ENCODE measurements at places on chromosomes 6 and 20. TPM values are rescaled to one million over a fixed set of nuclear protein-coding genes. Genes with fewer than 3 reads are reported as not detected.

GRCh38 chr6:151440930-151441329, 11.0 kb downstream of the RMND1 start:
- peak; percentile 52 for DNase-seq

DNA sequence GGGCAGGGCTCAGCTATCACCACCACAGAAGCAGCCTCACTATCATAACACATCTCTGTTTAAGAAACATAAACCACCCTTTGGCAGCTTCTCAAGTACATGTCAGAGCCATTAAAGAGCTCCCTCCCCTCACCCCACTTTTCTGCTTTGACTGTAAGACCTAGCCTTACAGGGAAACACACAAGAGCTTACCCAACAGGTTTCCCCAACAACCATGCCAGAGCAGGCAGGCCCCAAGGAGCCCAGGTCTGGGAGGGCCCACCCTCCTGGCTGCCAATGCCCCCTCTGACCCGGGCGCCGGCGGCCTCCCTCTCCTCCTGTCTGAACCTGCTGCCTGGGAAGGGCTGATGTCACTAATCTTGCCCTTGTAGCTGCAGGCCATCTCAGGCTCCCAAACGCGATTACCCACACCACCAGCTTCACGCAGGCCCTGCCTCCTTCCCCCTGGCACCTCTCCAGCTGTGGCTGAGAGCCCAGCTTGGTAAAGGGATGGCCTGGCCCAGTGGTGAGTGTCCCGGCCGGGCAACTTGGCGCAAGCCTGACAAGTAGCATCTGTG, 402.0 kb downstream of the MAFB start:
- no peak for DNase-seq

GRCh38 chr20:37567671-37568588, 40.3 kb upstream of the BLCAP start:
- DNase-seq = no peak

DNA sequence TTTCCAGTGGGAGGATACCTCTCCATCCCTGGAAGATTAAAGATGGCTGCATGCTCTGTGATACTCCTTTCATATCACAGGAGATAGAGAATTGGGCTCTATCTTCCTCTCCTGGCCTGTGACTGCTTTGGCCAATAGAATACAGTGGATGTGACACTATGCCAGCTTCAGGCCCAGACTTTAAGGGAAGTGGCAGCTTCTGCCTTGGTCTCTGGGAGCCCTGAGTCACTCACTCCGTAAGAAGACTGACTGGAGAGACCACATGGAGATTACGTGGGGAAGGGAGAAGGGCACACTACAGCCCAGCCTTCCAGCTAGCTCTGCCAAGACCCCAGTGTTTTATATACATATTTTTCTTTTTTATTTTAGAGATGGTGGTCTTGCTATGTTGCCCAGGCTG, 10.4 kb upstream of the MMP9 start:
- no peak for DNase-seq

GRCh38 chr20:52200870-52201269, 9.3 kb upstream of the ZFP64 start:
- DNase-seq = no peak

DNA sequence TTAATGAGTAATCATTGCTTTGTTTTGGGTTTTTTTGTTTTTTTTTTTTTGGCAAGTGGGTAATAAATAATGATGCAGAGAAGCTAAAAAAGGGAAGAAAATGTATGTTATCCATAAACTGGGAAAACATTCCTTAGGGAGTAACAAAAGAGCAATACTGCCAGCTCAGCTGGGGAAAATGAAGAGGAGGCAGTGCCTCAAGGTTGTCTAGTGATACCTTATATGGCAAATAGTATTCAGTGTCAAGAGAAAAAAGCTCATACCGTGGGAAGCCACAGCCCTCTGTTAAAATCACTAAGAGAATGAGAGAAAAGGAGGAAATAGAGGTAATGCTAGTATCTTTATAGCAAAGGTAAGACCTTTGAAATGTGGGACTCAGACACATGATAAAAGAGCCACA, 47.1 kb upstream of the SMLR1 start:
- no peak for DNase-seq

GRCh38 chr6:43951063-43951755, 176.0 kb downstream of the MRPL14 start:
- DNase-seq = peak; percentile 33

GRCh38 chr20:63896264-63897105, 1.6 kb downstream of the DNAJC5 start:
- DNase-seq = peak; percentile 50

DNA sequence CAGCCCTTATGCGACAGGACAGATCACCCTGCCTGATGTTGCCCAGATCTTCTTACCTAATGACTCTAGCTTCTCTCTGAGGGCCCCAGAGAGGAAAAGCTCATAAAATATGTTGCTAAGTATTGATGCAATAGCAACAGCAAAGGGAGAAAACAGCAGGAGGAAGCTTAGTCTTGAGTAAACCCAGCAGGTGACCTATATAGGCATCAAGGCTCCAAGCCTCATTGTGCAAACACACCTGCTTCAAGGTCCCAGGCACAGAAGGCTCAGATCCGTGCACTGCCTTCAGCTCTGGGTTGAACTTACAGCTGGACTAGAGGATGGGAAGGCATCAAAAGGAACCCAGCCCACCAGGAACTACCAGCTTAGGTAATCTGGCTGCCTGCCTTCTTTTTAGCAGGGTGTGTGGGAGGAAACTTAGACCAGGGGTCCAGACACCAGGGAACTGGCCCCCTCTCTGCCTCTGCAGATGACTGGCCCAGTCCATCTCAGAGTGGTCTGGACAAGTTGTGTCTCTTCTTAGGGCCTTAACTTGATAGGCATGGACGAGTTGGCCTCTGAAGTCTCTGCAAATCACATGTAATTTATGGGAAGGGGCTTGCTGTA, 34.4 kb downstream of the TGM3 start:
- DNase-seq = no peak

DNA sequence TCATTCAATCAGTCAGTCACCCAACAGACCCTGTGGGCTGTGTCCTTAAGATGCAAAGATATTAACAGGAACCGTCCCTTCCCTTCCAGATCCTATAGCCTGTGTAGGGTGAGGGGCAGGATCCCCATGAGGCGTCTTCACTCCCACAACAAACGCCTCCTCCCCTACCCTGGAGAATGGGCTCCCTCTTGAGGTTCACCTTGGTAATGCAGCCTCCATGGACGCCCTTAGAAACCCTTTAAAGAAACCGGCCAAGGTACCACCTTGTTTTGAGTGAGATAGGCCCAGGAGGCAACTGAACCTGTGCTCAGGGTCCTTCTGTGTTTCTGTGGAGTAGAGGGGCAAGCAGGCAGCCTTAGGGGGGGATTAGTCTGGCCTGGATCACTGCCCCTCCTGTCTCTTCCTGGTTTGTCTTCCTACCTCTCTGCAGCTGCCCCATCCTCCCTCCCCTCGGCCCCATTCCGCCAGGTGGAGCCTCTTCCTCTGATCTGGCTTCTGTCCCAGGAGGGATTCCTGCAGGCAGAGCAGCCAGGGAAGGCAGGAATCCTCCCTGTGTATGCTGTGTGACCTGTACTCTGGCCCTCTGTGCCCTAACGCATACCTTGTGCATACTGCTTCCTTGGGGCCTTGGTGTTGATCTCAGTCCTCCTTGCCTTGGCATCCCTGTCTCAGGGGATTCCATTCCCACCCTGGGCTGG, 6.6 kb upstream of the GUCA1A start:
- peak; percentile 86 for DNase-seq

DNA sequence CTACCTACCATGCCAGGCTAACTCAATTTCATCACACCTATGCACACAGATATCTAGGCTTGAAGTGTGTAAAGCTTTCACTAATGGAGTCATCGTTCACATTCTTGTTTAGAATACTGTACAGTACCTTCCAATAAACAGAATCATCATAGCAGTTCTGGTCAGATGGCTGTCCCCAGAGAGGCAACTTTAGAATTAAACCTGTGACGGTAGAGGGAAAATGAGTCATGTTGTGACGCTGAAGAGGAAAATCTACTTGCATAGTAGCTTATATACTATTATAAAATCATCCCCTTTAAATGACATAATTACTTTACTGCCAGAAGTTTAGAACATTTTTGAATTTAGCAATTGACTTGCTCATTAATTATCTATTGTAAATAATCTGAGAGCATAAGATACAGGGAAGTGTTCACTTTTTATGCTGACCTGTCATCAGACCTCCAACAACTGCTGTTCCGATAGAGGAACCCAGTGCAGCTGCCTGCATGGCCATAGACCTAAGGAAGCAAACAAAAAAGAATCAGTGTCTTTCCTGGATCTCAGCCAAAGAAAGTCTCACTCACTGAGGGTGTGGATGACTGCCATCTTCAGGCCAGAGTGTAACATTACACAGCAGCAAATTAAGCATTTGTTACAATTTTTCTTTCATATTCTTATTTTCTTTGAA, 29.8 kb downstream of the RHAG start:
- DNase-seq = peak; percentile 94

GRCh38 chr6:148068437-148069061, 274.1 kb upstream of the SASH1 start:
- DNase-seq = peak; percentile 51

DNA sequence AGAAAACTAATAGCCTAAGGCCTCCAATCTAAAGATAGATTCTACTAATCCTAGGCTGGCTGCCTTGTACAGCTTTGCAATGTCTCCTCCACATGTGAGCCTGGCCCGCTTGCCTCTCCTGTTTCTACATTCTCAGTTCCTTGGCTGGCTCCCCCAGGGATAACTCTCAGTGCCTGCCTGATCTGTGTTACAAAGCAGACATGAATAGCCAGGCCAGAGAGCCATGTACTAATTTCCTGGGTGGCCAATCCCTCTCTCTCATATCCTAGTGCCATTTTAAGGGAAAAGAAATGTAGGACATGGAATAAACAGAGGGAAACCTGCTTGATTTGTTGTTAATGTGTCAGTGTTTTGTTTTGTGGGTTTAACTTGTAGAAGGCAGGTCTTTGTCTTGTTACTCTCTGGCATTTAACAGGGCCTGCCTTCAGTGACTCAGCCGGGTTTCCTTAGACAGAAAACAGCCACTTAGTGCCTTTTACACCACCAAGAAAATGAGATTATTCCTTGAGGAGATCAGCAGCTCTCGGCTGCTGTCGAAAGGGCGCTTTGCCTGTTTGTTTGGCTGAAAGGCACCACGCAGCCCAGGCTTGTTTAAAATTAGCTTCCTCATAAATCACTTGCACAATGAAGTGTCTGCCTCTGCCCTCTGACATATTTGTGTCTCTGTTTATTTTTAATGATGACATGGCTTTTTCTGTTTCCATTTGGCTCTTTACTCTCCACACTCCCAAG, 702.7 kb downstream of the MAFB start:
- DNase-seq = no peak

- peak; percentile 93 for DNase-seq
Measured at GRCh38 chr6:5729080-5729434, 277.7 kb downstream of the NRN1 start.

Gene BPIFB4
- not detected for total RNA-seq

Gene ZBTB9
- total RNA-seq = 6.3 TPM

Gene HLA-DQB1
- not detected for total RNA-seq

Gene COL11A2
- total RNA-seq = 0.28 TPM

Gene ASCC3
- total RNA-seq = 76.7 TPM

Gene RAD21L1
- total RNA-seq = not detected
